ENCODE measurements at places on chromosomes 12 and 14.

DNA sequence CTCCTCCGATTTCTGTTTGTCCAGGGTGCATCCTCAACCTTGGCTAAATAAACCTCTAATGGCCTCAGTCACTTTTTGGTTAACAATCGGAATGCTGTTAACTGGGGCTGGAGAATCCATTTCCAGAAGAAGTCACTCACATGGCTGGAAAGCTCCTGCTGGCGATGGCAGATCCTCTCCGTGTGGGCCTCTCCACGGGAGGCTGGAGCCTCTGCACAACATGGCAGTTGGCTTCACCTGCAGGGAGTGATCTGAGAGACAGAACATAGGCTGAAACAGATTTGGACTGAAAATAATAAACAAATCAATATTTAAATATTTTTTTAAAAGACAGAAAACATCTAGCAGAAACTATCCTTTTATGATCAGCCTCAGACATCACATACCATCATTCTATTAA lies 66.8 kb upstream of the FICD start:
- DNase-seq, result no peak

GRCh38 chr14:78358591-78358990 lies 188.4 kb downstream of the NRXN3 start:
- DNase-seq, result no peak

- no peak for DNase-seq
Observed at GRCh38 chr12:70876952-70877351, 43.6 kb downstream of the PTPRR start.

DNA sequence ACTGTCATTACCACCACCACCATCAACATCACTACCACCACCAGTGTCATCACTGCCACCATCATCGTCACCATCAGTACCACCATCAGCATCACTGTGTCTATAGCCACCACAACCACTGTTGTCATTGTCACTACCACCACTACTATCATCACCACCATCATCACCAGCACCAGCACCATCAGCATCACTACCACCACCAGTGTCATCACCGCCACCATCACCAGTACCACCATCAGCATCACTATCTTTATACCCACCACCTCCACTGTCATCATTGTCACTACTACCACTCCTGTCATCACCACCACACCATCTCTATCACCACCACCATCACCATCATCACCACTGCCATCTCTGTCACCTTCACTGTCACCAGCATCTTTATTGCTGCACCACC lies 60.6 kb downstream of the BEGAIN start:
- no peak for DNase-seq

Data from stimulated activated naive CD8-positive, alpha-beta T cell treated with anti-CD3 and anti-CD28 coated beads, Interleukin-15, amount 100 ng/mL, for 72 hours (primary cell).